HS-5 (cell line): ENCODE measurements at places on chromosomes 1 and 21.

- DNase-seq = peak; percentile 25
Observed at GRCh38 chr1:174060090-174060489, 37.9 kb upstream of the RC3H1 start.

GRCh38 chr1:37354876-37355650, 119.3 kb upstream of the ZC3H12A start:
- no peak for DNase-seq

DNA sequence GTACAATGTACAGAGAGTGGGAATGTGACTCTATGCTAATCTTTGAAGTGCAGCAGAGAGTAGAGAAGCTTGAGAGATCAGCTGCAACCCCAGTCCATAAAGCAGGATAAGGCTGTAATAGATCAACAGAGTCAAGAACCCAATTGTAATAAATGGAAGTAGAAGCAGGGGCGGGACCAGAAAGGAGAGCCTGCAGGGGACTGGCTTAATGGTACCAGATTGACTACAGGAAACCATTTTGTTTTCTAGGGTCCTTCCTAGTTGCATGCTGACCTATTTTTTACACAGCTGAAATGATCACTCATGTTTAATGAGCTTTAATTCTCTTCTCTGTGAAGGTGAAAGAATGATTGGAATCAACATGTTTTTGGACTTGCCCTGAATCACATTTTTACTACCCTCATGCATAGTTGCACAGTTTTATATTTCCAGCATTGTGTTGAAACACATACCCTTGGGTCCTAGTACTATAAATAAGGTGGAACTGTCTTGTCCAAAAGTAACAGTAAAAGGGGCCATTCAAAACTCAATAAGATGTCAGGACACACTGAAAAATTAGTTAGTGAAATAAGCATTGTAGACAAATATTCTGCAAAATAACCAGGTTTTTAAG, 69.8 kb downstream of the GPR88 start:
- DNase-seq = no peak

GRCh38 chr1:63461661-63462230, 61.3 kb downstream of the ITGB3BP start:
- no peak for DNase-seq

DNA sequence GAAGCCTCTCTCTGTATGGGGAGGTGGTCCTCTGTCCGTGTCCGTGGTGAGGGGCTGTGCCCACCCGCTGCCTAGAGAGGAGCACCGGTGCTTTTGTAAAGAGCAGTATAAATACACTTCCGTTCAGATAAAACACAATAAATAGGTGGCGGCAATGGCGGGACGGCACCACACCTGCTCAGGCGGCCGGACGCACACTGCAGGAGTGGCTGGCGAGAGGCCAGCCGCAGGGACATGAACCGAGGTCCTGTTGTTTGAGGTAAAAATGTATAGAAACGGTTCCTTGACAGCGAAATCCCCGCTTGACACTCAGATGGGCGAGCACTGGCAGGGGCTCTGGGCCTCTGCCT, 40.8 kb downstream of the KRTAP10-1 start:
- no peak for DNase-seq

- no peak for DNase-seq
Observed at GRCh38 chr21:16367079-16367478, 637.3 kb downstream of the USP25 start.

- no peak for DNase-seq
Observed at GRCh38 chr1:174398246-174398645, 49.5 kb upstream of the GPR52 start.

DNA sequence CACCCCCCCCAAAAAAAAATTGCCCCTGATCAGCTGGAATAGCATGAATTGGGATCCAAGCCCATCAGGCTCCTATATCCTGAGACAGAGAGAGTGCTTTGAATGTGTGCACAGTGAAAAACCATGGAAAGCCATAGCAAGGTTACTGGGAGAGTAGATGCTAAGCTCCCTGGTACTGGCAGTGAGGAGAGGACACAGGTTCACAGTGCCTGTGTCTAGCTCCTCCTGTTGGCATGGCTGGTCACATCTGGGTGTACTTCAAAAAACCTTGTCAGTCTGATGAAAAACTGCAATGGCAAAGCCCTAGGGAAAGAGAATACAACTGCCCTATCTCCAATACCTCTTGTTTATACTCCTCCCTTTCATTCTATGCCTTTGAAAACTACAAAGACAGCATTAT, 12.9 kb downstream of the COPA start:
- no peak for DNase-seq

- no peak for DNase-seq
Observed at GRCh38 chr1:234589064-234589800, 20.7 kb downstream of the IRF2BP2 start.

DNA sequence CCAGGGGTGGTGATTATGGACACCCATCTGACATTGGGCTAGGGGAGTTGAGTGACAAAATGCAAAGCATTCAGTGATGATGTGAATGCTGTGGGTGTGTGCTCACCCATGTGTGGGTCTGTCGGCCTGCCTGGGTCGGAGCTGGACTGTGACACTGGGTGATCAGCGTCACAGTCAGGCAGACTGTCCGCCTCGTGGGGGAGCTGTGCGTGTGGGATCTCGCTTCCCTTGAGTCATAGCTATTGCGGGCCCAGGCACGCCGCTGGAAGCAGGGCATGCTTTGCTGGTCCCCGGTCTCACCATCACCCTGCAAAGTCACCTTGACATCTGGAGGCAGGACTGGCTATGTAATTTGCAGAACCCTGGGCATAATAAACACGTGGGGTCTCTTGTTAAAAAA, 156.9 kb upstream of the IGSF21 start:
- DNase-seq = no peak

DNA sequence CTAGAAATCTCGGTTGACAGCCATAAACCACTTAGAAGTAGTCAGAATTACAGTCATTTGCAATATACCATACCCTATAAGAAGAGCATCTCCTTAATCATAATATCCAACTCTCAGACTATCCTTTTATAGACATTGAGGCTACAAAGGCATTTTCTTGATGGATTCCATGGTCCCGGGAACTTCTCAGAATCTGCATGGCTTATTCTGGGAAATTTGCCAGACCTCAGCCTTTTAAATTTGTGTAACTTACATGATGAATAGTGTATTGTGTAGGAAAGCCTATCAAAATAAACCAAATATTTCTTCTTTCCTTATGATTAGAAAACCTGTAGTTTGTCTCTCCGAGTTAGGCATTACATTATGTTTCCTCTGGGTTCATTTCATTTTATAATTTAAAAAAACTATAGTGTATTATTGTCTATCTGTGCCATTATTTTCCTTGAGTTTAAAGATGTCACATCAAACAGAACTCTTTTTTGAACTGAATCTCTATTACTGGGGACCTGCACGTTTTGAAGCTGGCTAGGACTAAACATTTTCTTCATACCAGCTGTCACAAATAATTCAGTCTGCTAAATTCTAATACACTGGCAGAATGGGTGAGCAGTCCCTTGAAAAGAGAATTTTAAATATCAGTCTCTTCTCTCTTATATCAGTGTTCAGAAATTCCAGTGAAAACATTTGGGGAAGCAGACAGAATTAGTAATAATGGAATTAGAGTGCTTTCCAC, 102.9 kb downstream of the GABPA start:
- no peak for DNase-seq

DNA sequence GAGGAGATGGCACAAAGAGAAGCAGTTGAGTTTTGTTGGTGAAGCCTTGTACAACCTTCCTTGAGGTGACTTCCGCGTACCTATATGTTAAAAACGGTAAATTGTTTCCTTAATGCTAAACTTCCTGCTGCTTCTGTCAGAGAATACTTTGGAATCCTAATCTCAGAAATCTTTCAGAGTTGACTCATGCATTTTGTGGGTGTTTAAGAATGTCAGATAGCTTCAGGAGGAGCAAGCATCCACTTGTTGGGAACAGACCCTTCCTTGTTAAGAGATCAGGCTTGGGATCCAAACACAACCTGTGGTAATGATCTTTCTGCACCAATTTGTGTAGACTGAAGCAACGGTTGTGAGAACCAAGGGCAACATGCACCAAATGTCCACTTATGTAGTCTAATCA, 29.5 kb downstream of the AK4 start:
- DNase-seq = peak; percentile 58

- no peak for DNase-seq
Observed at GRCh38 chr1:231387770-231388669, 34.1 kb downstream of the EGLN1 start.

GRCh38 chr1:113101588-113101987, 28.6 kb downstream of the LRIG2 start:
- no peak for DNase-seq

GRCh38 chr1:164754088-164754600, 195.2 kb downstream of the PBX1 start:
- no peak for DNase-seq

DNA sequence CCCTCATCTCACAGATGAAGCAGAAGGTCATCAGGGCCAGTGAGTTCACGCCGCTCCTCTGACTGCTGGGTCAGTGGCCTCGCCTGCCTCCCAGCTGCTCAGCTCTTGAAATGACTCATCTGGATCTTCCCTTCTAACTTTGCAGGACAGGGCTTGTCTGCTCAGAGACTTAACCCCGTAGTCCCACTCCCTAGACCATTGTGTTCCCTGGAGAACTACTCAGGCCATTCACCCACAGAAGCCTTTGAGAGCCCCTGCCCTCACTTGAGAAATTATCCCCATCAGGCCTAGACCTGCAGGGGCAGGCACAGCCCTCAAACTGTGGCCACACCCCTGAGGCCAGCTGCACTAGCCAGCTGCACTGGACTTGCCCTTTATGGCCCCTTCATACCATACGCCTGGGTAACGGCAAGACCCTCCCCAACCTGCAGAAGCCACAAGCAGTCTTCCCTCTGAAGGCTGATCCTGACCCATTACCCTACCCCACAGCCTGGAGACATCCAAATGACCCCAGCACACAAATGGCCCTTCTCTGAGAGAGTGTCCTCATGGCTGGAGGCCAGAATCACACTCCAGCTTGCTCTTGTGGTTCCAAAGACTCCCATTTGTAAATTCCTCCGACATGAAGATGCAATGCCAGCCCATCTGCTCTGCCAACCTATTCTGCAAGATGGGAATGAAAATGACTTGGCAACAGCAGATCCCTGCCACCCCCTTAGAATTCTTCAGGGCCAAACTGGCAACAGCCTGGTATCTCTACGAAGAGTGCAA, 33.2 kb downstream of the RCSD1 start:
- peak; percentile 40 for DNase-seq

DNA sequence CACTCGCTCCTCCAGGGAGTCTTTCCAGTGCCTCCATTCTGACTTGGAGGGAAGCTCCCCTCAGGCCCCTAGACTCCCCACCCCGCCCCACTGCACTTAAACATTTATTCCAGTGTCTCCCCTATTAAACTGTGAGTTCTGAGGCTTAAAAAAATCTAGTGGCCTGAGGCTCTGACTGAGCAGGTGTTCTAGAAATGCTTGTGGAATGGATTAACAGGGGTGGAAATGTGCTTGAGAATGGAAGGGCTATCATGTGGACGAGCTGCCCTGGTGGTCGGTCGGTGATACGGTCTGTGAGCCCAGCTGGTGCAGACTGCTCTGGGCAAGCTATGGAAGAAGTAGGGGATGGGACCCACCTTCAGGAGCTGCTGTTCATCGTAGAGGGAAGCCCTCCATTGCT, 130.2 kb downstream of the PEX14 start:
- no peak for DNase-seq
